Mucosa of descending colon (tissue), 3 donors: ENCODE measurements at places on chromosomes 13 and 19. TPM values are rescaled to one million over a fixed set of nuclear protein-coding genes. Genes with fewer than 3 reads are reported as not detected.

Gene SERP2
- total RNA-seq = 5.8 TPM

DNA sequence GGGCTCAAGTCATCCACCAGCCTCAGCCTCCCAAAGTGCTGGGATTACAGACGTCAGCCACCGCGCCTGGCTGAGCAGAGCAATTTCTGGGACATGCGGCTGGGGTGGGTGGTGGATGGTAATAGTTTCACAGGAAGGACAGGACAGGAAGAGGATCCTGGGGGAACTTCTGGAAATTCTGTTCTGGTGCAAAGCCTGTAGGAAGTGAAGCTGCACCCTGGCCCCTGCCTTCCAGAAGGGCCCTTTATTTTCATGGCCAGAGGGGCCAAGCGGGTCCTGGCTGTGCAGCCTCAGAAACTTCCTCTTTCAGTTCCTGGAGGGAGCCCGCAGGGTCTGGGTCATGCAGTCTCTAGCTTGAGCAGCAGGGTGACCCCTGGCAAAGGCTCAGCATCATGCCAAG, 15.7 kb downstream of the FEM1A start:
- no peak for DNase-seq

- no peak for DNase-seq
These were observed at the start of gene ZNF587B for GRCh38 chr19:57830071-57830602. Gene ZNF587B, plus strand, starts transcription at chr19:57830299. Its CDS starts 230 bp downstream, at chr19:57830529.

Gene PRTN3
- total RNA-seq = not detected
